ENCODE measurements at places on chromosomes 2 and 18. TPM values are rescaled to one million over a fixed set of nuclear protein-coding genes. Genes with fewer than 3 reads are reported as not detected.

GRCh38 chr2:18153741-18154140 is 275.3 kb downstream of the KCNS3 start:
- no peak for DNase-seq

DNA sequence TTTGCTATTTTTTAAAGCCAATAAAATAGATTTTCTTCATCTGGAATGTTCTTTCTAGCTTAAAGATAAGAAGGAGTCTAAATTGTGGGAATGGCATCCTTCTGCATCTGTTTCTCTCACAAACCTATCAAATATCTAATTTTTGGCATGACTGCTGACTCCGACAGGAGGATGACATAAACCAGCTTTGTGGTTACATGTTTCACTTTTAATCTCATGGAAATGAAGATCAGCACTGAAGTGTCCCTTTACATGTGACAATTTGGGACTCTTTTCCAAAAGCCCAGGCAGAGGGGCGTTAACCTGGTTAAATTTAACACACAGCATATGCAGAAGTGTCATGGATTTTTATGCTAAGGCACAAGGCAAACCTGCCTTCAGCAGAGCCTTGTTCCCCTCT is 694.7 kb downstream of the ARHGAP15 start:
- DNase-seq: no peak

GRCh38 chr2:96157649-96158553 is 12.7 kb upstream of the DUSP2 start:
- DNase-seq: no peak

DNA sequence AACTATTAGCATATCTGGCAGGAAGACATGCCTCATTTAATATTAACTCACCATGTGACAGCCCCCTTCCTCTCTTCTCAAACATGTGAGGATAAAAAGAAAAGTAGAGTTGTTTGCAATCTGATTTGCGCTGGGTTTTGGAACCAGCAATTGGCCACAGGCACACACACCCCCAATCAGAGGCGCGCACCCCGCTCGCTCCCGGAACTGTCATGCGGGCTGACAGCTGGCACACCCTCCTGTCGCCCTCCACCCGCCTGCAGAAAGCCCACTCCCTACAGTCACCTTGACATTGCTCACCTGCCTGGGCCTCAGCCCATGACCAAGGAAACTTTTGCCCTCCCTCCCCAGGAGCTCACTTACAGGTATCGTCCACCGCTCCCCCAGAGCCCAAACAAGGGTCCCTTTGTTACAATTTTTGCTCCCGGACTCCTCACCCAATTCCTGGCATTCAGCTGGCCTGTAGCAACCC is 1.1 kb downstream of the COBLL1 start:
- no peak for DNase-seq

DNA sequence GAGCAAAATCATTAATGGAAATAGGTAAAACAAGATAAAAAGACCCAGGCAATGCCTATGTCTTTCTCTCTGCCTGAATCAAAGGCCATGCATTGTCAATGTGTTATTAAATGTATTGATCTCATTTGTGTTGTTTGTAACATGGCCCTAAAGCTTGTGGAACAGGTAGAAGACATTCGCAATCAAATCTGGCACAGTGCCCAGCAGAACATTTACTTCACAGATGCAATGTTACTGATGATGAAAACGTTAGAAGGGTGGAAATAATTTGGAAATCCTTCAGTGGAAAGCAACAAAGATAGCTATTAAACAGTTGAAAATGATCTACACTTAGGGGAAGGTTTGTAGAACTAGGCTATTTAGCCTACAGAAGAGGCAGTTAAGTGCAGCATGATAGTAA is 368.2 kb downstream of the EPHA4 start:
- DNase-seq: no peak

- DNase-seq: no peak
These were observed 117.4 kb downstream of the SPTBN1 start for GRCh38 chr2:54573537-54573919.

- no peak for DNase-seq
These were observed 699.9 kb downstream of the DSC3 start for GRCh38 chr18:30342675-30343074.

DNA sequence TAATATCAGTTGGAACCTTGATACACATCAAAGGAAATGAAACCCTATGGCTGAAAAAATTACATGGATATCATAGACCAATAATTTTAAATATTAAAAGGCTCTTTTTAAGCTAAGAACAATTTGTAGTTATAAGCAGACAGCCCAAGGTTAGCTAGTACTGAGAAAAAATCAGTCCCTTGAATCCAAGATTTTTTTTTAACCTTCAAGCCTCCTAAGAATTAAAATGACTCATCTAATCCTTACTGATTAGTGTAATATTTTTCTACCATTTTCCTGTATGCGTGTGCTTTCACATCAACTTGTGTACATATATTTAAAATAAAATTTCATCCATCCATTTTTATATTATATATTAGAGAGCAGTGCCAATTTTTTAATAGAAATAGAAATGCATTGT is 1004.9 kb upstream of the ZEB2 start:
- no peak for DNase-seq

DNA sequence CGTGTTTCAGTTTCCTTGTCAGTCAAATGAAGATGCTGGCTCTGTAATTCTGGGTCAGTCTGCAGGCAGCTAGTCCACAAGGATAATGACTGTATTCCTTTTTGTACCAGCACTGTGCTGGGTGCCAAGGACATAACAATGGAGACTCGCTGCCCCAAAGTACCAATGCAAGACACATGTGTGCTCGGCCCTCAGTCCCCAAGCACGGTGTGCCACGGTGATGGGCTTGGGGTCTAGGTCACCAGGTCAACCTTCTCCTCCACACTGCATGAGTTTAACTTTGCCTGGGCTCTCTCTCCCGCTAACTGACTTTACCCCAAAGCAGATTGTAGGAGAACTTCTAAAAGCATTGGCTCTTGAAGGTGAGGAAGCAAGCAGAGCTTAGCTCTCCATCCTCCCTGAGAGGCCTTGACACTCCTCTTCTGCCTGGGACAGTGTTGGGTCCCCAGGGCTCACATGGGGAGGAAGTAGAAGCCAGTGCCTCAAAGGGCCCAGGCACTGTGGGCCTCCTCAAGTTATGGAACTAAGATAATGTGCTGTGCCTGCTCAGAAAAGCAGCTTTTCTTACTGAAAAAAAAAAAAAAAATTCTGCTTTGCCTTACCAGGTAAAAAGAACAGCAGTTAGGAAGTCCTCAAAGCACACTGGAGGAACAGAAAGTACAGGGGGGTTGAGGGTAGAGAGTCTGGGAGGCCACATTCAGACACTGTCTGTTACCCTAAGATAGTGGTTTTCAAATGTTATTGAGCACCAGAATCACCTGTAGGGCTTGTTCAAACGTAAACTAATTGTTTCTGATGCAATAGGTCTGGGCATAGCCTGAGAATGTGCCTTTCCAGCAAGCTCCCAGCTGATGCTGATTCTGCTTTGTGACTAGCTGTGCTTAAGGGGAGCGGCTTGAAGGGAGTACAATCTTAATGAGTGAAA is 276.4 kb upstream of the CXCR4 start:
- DNase-seq: no peak

DNA sequence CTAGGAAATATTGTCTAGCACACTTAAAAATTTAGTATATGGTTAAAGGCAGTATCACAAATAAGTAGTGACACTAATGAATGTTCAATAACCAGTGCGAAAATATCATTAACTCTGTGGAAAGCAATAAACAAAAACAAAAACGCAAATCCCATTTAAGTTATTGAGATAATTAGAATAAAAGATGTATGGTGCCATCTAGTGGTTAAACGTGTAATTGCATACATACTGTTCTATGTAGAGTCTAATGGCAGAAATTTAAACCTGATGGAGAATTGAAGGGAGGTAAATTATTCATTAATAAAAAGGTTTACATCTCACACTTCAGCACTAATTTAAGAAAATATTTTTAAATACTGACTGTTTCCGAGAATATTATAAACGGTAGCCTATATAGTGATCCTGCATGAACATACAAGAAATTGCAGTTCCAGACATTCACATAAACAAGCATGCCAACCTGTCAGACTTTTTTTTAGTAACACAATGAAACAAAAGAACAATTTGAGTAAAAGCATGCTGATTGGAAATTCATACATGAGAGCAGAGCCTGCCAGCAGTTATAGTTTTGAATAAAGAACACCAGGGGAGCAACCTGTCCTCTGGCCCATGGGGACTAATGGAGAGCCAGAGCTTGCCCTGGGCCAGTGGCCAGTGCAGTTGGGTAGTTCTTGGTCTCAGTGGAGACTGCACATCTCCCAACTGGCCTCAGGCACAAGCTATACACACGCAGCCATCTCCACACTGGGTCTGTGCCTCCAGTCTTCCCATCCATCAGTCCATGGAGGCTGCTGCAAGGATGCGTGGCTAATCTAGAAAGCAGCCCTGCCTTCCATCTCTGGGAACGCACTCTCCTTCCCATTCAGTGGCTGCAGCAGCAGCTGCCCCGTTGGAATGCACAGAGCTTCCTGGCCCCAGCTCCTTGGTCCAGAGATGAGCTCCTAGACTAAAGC is 28.0 kb downstream of the GCG start:
- DNase-seq: no peak

DNA sequence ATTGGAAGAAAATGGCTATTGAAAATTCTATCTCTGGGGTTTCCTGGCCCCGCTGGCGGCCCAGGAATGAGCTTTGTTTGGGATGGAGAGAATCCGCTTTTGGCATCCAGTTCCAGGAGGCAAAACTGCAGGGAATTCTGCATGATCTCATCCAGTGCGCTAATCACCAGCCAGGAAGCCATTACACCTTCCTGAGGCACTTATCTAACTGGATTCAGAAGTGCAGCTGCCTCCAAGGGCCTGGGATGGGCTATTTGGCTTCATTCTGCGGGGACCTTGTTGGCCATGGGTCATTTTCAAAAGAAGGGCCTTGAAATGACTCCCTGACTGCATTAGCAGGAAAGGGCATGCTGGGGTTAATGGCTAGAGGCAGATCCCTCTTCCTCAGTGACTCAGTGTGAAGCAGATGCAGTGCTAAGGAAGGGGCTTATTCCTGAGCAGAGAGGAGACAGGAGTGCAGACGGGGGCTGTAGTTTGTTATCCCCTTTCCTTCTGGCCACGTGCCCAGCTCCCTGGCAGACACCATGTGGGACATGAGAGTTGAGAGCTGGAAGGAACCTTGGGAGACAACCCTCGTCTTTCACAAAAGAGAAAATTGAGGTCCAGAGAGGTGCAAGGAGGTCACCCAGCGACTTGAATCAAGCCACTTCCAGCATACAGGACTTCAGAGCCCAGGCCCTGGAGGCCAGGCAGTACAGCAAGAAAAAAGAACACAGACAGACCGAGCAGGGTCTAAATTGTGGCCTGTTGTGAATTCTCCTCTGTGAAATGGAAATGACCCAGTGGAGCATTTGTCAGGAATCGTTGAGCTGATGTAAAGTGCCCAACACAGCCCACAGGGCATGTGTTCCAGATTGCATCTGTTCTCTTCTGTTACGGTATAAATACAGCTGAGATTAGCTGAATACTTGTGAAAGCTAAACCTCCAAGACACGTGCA is 161.8 kb downstream of the PRKCE start:
- DNase-seq: no peak

- DNase-seq: no peak
These were observed 194.8 kb downstream of the LNPK start for GRCh38 chr2:175807031-175807873.

DNA sequence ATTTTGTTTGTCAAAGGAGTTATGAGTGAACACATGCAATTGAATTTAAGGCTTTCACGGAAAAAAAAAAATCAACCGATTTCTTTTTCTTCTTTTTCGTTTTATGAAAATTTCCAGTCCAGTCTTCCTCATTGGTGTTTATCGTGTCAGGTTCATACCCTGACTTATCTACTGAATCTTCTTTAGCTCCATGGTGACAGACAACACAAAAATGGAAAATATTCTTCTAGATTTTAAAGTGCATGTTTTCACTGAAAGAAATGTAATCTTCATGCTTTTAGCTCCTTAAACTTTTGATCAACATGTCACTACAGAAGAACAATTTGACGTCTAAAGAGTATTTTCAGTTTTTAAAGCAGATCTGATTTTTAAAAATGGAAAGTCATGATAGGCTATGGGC is 14.7 kb downstream of the KCNE4 start:
- no peak for DNase-seq

DNA sequence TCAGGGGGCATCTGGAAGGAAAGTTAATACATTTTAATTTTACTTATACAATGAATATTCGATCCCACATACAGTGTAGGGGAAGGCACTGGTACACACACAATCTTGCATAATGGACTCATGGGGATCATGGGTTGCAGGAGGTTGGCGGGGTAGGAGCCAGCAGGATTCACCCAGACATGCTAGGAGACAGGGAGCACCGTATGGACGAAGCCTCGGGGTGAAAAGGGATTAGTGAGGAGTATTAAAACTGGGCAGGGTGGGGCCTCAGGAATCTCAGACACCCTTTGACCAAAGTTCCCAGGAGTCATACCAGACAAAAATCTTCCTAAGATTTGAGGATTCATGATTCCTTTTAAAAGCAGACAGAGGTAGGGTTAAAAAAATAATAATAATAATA is 140.8 kb downstream of the BCL11A start:
- no peak for DNase-seq

- DNase-seq: no peak
These were observed 700.0 kb upstream of the NXPH2 start for GRCh38 chr2:139480161-139480650.

DNA sequence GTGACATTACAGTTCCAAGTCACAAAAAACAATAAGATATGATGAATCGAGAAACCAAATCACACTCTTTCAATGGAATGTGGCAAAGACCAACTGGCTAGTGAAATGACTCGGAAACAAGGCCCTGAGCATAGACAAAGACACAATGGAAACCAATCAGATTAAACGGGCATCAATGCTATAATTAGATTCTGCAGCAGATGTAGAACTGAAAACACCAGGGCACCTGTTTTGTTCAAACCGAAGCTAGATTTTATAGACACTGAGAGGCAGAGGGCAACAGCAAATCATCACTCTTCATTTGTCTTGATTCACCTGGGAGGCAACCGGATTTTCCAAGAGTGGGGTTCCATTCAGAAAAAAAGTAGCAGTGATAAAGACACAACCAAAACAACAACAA is 92.8 kb upstream of the BARD1 start:
- DNase-seq: no peak

DNA sequence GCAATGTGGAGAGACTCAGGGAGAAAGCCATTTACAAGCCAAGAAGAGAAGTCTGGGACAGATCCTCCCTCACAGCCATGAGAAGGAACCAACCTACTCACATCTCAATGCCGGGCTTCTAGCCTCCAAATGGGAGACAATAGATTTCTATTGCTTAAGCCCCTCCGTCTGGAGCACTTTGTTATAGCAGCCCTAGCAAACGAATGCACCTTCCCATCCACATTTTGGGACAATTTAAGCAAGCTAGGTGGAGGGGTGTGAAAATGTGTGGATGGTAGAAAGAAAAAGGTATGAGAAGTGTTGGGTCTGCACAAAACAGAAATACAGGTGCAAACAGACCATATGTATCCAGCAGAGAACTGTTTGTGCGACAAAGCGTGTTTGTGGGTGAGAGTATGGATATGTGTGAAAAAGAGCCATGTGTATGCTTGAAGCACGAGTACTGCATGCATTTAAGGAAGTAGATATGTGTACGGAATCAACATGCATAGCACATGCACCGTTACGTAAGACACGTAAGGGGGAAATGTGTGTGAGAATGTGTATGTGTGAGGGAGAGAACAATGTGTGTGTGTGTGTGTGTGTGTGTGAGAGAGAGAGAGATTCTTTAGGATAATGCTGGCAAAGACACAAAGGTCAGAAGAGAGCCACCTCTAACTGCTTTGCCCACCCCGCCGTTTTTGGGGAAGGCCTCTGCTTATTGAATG is 13.1 kb upstream of the E2F6 start:
- no peak for DNase-seq

The MOGAT1 gene
- total RNA-seq: not detected

The CD28 gene
- total RNA-seq: 1.6 TPM

The LRRTM1 gene
- total RNA-seq: 0.31 TPM

The TIGD1 gene
- 2.0 TPM for total RNA-seq

All from right atrium auricular region (tissue), 2 donors.